Amygdala (tissue), 56 donors: ENCODE measurements at places on chromosomes 1 and 21.

- DNase-seq = no peak
Measured at GRCh38 chr21:15436031-15436430, 293.8 kb upstream of the USP25 start.

GRCh38 chr21:23045955-23046354 is 2047.7 kb downstream of the NCAM2 start:
- DNase-seq = no peak

GRCh38 chr1:45620588-45621500 is 3.0 kb downstream of the CCDC17 start:
- DNase-seq = no peak

- DNase-seq = no peak
Measured at GRCh38 chr1:67482733-67483482, 52.7 kb upstream of the SERBP1 start.

DNA sequence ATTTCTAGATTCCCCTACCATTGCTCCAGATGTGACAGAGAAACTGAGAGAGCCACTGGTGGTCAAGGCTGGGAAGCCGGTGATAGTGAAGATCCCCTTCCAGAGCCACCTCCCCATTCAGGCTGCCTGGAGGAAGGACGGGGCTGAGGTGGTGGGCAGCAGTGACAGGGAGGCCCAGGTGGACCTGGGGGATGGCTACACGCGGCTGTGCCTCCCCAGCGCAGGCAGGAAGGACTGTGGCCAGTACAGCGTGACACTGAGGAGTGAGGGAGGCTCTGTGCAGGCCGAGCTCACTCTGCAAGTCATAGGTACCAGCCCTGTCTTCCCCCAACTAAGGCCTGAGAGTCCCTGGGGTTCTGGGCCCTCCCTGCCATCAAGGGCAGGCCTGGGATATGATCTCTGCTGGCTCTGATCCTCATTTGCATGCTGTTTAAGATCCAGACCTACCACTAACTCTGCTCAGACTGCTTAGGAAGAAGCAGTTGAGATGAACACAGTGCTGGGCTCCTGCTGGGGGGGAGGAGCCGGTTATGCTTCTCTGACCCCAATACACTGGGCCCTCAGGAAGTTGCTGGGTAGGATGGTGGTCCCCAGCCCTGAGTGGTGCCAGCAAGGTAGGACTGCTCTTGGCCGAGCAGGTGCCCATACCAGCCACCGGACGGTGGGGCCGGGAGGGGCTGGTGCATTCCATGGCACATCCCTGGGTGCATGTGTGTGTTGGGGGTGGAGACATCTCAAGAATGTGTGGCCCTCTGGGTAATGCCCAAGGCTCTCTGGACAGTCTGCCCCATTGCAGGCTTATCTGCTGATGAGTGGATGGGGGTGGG is 25.1 kb downstream of the IGFN1 start:
- no peak for DNase-seq

GRCh38 chr1:59682396-59683080 is 132.2 kb upstream of the HOOK1 start:
- no peak for DNase-seq

DNA sequence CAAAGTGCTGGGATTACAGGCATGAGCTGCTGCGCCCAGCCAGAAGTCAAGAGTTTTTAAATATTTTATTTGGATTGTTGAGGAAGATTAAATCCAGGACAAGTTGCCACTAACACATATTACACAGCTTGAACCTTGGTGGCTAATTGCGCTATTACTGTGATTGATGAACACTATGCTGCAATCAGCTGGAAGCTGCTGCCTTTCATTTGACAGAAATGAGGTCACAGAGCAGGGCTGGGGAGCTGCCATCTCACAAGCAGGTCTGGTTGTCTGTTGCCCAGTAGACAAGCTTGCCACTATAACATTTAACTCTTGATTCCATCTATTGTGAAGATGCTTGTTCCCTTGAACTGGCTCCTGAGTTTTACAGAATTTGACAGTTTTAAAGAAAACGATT is 37.4 kb upstream of the NRDC start:
- no peak for DNase-seq

- DNase-seq = no peak
Measured at GRCh38 chr1:224681816-224682215, 65.7 kb downstream of the CNIH3 start.

DNA sequence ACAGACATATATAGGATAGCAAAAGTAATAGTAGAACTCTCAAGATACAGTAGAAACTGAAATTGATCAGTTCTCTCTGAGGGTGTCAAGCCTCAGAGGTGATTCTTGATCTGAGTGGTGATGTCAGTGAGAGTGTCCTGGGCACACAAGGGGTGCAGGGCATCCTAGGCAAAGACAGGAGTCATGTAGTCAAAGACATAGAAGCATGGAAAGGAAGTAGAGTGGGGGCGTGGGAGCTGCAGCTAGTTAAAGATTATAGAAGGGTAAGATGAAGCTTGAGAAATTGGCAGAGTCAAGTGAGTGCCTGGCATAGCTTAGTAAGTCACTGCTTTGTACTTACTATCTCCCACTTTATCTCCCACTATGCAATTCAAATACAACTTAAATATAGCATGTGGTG is 22.8 kb downstream of the CDC7 start:
- no peak for DNase-seq

DNA sequence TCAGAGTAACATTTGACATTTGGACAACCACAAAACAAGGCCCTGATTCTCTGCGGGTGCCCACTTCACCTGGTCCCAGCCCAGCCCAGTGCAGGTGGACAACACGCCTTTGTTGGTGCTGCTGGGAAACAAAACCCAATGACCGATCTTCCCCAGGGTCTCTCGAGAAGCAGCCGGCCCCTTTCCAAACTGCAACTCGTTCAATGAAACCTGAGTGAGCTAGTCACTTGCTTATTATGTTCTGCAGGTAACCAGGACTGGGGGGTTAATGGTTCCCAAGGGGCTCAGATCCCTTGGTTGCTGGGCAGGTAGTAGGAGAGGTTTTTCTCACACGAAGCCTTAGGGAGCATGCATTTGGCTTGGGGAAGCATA is 42.9 kb downstream of the ABCG1 start:
- DNase-seq = no peak

DNA sequence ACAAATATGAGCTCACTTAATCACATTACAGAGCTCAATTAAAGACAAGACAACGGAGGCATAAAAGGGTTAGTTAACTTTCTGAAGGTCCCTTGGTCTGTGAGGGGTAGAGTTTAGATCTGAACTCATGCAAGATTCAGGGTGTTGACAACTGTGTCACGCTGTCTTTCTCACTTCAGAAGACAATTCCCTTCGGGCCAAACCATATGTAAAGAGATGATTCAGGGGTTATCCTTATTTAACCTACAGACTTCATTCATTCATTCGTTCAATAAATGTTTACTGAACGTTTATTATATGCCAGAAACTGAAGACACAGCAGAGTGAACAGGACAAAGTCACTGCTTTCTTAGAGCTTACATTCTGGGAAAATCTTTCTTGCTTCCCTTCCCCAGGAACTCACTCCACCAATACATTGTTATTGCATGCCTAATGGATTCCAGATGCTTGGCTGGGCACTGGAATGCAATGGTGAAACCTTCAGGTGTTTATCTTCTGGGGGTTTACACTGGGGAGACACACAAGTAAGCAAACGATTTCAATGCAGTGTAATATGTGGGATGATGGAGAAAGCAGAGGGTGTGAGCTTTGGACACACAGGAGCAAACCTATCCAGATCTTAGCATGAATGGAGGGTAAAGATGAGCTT is 6.4 kb downstream of the XCL1 start:
- DNase-seq = no peak

- no peak for DNase-seq
Measured at GRCh38 chr1:116389013-116389412, 16.0 kb downstream of the ATP1A1 start.

- no peak for DNase-seq
Measured at GRCh38 chr1:78178816-78179215, 133.1 kb downstream of the GIPC2 start.

- no peak for DNase-seq
Measured at GRCh38 chr21:35504951-35505466, 455.9 kb upstream of the RUNX1 start.

DNA sequence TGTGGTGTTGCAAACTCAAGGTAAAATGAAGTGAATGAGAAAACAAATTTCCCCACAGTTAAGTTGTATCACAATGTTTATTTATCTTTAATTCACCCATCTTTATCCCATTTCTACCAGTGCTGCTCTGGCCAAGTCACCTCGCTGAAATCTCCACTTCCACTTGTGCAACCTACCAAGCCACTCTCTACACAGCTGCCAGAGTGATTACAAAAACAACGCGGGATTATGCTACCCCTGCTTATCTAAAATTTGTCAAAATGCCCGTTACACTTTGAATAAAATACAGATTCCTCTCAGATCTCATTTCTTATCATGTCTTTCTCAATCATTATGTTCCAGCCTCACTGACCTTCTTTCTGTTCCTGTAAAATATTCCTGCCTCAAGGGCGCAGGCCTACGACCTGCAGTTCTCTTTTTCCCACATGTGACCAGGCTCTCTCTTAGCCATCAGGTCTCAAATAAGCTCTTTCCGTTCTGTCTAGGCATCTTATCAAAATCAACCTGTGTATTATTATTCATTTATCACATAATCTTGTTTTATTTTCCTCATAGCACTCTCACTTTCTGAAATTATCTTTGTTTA is 95.6 kb downstream of the NTMT2 start:
- DNase-seq = no peak

GRCh38 chr1:23615423-23615822 is 56.1 kb upstream of the ID3 start:
- no peak for DNase-seq

DNA sequence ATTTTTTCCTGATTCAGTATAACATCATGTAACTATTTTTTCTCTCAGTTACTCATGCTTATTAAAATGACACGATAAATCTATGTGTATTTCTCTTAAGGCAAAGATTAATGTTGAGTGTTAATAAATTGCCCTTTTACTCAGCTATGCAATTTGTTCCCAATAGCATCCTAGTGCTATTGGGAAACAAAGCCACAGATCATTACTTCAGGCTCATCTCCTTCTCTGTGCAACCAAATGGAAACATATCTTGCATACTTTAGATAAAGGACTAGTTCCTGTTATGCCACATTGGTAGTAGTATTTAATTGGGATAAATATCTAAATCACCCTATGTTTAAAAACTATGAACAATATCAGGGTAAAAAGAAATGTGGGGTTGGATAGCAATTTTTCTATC is 106.2 kb downstream of the PLPPR4 start:
- DNase-seq = no peak

GRCh38 chr1:21059021-21059420 is 117.7 kb downstream of the EIF4G3 start:
- DNase-seq = no peak

DNA sequence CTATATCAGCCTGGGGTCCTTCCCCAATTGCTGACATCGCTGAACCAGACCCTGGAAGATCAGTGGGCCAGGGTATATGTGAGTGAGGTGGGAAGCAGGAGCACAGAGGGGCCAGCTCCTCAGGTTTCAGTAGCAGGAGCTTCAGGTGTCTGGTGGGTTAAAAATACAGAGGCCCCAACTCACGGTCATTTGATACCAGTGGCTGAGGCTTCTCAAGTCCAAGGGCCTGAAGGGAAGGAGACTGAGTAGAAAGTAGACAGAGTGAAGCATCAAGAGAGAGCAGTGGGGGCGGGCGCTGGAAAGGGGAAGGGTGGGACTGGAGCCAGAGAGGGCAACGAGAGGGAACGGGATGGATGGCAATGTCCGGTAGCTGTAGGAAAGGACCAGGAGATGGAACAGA is 2.0 kb upstream of the CASQ1 start:
- DNase-seq = no peak

DNA sequence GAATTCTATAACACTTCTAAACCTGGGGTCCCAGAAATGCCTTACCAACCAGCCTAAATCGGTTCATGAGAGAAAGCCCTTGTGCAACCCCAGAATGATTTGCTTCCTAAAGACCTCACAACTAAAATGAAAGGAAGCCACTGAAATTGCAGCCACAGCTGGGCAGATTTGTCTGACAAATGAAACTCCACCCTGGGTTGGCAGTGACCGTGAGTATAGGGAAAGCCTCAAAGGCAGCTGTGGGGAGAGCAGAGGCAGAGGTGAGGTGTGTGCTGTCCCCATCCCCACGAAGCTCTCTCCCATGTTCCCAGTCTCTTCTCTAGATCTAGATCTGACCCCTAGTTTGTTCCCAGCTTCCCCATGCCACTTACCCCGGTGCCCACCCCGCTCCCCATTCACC is 23.1 kb downstream of the RHBDL2 start:
- DNase-seq = no peak

- DNase-seq = no peak
Measured at GRCh38 chr1:33928251-33928650, 64.4 kb downstream of the HMGB4 start.

DNA sequence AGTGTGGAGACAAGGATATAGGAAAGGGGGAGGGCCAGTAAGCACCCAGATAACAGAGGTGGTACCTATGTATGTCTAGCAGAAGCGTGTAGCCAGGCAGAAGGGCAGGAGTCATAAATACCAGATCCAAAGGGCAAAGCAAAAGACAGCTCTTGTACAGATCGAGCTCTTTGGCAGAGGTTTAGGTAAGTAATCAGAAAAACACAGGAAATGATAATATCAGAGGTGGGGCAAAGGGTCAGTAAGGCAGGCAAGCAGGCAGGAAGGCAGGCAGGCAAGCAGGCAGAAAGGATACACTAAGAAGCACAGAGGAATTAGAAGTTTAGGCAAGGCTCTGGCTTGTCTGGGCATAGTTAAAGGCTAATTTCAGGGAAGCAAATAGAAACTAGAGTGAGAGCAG is 22.7 kb upstream of the SLFNL1 start:
- no peak for DNase-seq
